Upper lobe of right lung (tissue), 1 donor: ENCODE measurements at places on chromosomes 16 and 17. TPM values are rescaled to one million over a fixed set of nuclear protein-coding genes. Genes with fewer than 3 reads are reported as not detected.

VTN gene
- total RNA-seq = 1.3 TPM

CSHL1 gene
- total RNA-seq = not detected

HSD17B1 gene
- 1.4 TPM for total RNA-seq

DNA sequence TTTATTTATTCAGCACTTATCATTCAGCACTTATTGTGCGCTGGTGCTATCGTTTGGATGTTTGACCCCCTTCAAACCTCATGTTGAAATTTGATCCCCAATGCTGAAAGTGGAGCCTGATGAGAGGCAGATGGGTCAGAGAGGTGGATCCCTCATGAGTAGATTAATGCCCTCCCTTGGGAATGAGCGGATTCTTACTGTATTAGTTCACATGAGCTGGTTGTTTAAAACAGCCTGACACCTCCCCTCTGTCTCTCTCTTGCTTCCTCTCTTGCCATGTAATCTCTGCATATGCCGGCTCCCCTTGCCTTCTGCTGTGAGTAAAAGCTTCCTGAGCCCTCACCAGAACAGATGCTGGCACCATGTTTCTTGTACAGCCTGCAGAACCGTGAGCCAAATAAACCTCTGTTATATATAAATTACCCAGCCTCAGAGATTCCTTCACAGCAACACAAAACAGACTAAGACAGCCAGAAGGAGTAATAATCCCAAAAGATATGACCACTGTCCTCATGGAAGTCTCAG lies 111.1 kb downstream of the CACNG3 start:
- no peak overlapping the region for H3K27ac ChIP-seq
- no peaks in the 10 kb centered on the region for H3K4me1 ChIP-seq
- peaks cover 3% of the 10 kb centered on the region for H3K27me3 ChIP-seq
- H3K36me3 ChIP-seq = no peaks in the 10 kb centered on the region
- no peak overlapping the region for H3K4me3 ChIP-seq

DNA sequence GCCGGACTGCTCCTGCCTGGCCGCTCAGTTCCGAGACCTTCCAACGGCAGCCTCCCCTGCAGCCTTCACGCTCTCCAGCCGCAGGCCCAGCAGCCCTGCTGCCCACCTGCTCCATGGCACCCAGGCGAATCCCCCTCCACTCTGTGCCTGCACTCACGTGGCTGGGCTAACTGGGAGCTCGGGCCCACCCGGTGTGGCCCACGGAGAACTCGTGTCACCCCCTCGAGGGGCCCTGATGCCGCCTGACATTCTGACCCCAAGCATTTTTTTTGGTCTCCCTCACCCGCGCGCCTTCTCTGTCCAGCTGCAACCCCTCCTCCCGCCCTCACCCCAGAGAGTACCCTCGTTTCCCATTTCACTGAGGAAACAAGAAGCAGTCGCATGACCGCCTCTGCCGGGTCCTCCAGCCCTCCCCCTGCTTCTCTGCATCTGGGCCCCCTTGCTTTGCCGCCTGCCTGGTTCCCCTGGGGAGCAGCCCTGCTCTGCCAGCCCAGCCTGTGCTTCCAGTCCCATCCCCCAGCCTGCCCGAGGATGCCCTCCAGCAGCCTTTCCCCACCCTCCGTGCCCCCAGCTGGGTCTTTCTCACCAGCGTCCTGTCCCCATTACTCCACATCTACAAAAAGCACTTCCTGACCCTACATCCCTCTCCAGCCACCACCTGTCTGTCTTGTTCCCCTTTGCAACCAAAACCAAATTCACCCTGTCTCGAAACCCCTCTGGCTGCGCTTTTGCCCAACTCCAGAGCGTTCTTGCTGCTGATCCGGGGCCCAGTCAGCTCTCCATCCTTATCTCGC lies 146.4 kb upstream of the CHMP6 start:
- no peak overlapping the region for H3K4me3 ChIP-seq
- DNase-seq = peak; percentile 53
- no peak overlapping the region for H3K27ac ChIP-seq
- peaks cover 18% of the 10 kb centered on the region for H3K36me3 ChIP-seq
- H3K4me1 ChIP-seq = no peaks in the 10 kb centered on the region

FBXL19 gene
- total RNA-seq = 13.4 TPM

- H3K4me3 ChIP-seq = no peak overlapping the region
- H3K4me1 ChIP-seq = no peaks in the 10 kb centered on the region
- no peaks in the 10 kb centered on the region for H3K36me3 ChIP-seq
- no peaks in the 10 kb centered on the region for H3K27me3 ChIP-seq
- DNase-seq = no peak
Observed at GRCh38 chr16:61926766-61927165, 109.5 kb downstream of the CDH8 start.
